Activated CD4-positive, CD25-positive, alpha-beta regulatory T cell treated with anti-CD3 and anti-CD28 coated beads, Interleukin-2, amount 50 U/mL, for 24 hours (primary cell): ENCODE measurements at places on chromosomes 3 and 15.

DNA sequence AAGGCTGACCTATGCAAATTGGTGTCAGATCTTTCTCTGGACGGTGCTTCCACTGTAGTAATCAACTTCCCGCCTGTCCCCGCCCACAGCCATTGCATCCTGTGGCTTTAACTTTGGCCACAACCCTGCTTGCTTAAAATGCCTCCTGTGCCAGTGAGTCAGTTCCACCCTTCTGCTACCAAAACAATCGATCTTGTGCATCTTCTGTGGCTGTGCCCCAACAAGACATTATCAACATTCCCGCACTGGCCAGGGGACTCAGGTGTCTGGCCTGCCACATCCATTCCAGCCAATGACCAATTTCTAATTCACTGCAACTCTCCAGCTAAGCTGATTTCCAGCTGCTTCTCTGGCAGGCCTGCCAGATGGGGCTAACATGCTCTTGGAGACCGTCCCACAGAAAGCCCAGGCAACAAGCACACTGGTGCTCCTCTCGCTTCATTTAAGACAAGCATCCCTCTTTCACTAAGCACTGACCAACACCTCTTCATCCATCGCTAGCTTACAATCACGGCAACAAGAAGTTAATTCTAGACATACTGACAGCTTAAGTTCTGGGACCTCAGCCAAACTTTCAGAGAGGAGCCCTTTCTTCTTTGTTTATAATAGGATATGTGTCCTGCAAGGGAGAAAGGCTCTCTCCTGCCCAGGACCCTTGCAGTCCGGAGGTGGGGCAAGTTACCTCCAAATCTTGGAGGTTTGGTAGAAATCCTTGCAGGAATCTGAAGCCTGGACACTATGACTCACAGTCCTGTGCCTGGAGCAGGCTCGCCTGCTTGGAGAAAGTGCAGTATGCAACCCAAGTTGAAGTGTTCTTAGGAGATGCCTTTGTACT, 6.7 kb downstream of the CA12 start:
- no peak for ATAC-seq

- ATAC-seq, result no peak
These were observed 7.2 kb upstream of the ARRDC4 start for GRCh38 chr15:97953254-97953653.

DNA sequence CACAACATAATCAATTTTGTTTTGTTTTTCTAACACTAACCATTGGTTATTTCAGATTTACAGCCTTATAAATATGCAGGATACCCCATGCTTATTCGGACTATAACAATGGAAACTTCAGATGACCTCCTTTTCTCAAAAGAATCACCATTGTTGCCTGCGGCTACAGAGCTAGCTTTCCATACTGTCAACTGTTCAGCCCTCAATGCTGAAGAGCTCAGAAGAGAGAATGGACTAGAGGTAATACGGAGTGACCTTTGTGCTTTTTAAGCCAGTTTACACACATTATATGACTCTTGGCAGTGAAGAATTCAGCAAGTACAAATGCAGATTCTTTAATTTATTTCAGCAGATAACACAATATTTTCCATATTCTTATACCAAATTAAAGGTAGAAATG, 81.8 kb downstream of the DNAJC13 start:
- no peak for ATAC-seq

GRCh38 chr3:23359116-23359515, 156.0 kb downstream of the UBE2E2 start:
- ATAC-seq, result no peak

DNA sequence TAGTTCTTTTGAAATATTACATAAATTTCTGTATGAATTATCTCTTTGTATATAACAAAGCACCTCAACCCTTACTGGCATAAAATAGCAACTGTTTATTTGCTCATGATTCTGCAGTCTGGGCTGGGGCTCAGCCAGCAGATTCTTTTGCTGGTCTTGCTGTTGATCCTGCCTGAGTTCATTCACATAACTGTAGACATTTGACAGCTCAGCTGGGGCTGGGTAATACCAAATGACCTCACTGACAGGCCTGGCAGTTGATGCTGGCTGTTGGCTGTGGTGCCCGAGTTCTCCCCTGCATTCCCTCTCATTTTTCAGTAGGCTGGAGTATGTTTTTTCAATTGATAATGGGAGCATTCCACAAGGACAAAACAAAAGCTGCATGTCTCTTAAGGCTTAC, 449.9 kb upstream of the GOLIM4 start:
- ATAC-seq, result no peak

DNA sequence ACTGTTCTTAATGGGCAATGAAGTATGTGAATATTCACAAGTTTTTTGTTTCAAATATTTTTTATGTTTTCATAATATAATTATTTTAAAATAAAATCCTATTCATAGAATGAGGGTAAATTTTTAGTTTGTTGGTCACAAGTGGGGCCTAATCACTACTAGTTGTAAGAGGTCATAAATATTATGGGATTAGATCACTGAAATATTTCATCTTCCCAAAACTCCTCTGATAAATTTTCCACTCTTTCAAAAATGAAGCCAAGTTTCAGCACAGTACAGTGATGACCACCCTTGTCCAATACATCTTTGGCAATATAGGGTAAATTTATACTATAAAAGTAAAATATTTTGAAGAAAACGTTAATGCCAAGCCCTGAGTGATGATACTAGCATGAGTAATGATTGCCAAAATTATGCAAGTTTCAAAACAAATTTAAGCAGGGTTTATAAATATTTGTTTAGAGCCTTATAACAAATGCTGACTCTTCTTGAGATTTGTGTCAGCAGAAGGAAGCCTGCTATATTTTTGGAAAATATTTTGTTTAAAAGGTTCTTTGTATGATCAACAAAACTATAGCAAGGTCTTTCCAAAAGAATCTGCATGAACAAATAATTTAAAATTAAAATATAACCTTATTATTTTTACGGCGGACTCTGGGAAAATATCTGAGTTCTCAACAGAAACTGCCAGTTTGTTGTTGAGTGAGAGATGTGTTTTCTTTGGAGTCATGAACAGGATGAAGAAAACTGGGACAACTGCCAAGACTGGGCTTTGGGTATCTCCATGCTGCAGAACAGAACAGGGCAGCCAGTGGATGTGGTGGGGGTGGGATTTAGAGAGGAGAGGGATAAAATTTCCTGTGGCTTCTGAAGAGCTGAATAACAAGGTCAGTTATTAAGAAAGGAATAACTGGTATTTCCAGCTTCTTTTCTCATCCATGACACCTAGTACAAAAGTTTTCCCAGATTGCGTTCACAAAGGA, 17.9 kb upstream of the TM4SF1 start:
- no peak for ATAC-seq

DNA sequence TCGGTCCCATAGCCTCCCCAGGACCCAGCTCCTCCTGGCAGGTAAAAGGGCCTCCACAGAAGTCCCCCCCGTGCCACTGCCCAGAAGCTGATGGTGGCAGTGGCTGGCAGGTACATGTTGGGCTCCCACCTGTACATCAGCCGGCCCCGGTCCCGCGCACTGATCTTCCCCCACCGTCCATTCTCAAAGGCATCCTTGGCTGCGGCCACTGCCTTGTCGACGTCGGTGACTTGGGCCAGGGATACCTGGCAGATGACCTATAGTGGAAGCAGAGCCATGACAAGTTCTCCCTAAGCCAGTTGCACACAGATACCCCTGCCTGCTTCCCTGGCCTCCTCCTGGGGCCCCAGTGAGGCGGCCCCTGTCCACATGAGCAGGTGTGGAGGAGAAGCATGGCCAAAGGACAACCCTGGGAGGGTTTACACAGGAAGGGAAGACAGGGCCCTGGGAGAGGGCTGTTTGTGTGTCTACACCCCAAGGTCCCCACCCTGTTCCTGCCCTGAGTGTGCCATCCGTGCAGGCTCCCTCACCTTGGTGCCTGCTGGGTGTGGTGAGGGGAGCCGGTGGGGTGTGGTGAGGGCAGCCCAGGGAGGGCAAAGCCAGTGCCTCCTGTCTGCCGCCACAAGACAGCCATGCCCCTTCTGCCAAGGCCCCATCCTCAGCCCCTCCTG, 44.8 kb downstream of the ALDH1L1 start:
- no peak for ATAC-seq
